ENCODE measurements at places on chromosomes 1 and 21.

- DNase-seq: no peak
These were observed 80.3 kb upstream of the ARTN start for GRCh38 chr1:43853161-43853921.

DNA sequence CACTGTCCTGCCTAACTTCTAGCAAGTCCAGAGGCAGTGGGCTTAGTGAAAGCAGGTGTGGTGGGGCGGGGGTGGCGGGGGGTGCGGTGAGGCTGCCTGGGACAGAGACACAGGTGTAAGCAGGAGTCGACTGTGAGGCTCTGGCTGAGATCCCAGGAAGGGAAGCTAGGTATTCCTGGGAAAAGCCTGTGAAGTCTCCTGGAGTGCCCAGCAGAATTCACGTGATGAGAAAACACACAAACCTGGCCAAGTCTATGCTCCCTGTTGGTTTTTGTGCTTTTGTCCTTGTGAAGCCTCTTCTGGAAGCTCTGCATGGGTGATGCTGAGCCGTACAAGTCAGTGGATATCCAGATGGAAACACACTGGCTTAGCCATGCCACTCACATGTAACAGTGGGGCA, 5.3 kb downstream of the GALNT2 start:
- no peak for DNase-seq

GRCh38 chr1:49323925-49324540, 547.3 kb upstream of the BEND5 start:
- DNase-seq: no peak

GRCh38 chr1:58739856-58740466, 40.1 kb upstream of the MYSM1 start:
- peak; percentile 34 for DNase-seq

GRCh38 chr1:205576011-205576410, 55.8 kb downstream of the ELK4 start:
- DNase-seq: no peak

DNA sequence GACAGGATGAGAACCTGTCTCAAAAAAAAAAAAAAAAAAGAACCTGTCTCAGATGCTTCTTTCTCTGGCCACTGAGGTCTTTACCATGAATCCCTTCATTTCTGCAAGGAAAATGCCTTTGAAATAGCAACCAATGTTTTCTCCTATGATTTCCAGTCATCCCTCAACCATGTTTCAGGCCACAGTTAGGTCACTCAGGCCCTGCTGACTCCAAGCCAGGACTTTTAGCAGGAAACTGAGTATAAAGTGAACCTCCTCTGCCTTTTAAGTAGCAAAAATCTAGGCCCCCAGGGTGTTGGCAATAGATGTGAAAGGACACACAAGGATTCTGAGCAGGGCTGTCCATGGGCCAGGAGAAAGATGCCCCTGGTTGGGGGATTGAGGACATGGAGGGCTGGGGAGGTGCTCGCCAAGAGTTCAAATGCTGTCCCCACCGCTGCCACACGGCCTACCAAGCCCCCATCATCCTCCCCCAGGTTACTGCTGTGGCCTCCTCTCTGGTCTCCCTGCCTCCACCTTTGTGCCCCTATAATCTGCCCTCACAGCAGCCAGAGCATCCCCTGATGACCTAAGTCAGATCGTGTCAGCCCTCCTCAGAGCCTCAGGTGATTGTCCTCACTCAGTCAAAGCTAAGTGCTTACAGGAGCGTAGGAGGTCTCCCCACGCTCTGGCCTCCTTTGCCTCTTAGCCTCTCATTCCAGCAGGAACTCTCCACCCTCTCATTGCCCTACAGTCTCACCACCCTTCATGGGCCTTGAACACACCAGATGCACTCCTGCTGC, 54.6 kb downstream of the MATN1 start:
- no peak for DNase-seq

DNA sequence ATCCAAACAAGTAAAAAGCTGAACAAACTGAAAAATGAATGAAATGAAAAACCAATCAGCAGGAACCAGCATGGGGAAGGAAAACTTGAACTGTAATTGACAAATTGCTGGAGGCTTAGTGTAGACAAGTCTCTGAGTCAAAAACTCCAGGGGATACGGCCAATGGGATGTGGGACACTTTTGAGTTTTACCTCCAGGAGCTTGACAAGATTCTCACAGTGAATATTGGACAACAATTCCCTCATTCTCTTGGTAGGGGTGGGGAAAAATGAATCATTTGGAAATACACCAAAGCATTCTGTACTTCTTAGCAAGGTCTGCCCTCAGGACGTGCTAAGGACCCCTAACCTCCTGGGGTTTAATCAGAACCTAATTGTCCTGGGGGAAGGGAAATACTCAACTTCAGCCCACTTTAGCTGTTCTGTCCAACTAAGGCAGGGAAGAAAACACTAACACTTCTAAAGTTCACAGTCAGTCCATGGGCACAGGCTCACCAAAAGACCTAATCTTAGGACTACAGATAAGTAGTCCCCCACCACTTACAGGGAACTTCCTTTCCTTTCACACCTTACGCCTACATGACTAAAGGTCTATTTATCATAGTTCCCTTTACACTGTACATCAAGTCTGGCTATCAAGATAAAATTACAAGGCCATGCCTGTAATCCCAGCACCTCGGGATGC, 60.7 kb upstream of the CDC42BPA start:
- no peak for DNase-seq

GRCh38 chr1:187051618-187052232, 223.0 kb downstream of the PLA2G4A start:
- DNase-seq: no peak

DNA sequence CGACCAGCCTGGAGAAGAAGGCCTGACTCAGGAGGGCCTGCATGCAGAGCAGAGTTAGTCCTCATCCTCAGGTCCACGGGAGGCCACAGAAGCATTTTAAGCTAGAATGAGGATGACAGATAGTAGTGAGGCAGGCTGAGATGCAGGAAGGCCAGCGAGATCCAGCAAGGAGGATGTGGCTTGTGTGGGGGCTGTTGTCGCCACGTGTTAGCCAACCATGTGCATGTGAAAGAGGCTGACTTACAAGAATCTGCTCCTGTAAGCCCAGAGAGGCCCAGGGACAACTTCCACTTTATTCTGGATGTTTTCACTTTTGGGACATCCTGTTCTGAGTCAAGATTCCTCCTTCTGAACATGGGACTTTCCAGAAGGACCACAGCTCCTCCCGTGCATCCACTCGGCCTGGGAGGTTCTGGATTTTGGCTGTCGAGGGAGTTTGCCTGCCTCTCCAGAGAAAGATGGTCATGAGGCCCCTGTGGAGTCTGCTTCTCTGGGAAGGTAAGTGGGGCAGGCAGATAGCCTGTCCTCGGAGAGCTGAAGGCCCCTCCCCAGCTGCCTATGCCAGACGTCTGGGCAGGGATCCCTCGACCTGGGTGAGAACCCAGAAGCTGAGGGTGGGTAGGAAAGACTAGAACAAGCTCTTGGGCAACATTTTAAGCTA, at the start of gene SLAMF8:
SLAMF8 (plus strand) TSS at position 433 of the 661 bp plus-strand sequence; CDS start at position 459, 26 bp downstream.
- no peak for DNase-seq

GRCh38 chr21:28283641-28284490, 708.8 kb downstream of the LTN1 start:
- no peak for DNase-seq

DNA sequence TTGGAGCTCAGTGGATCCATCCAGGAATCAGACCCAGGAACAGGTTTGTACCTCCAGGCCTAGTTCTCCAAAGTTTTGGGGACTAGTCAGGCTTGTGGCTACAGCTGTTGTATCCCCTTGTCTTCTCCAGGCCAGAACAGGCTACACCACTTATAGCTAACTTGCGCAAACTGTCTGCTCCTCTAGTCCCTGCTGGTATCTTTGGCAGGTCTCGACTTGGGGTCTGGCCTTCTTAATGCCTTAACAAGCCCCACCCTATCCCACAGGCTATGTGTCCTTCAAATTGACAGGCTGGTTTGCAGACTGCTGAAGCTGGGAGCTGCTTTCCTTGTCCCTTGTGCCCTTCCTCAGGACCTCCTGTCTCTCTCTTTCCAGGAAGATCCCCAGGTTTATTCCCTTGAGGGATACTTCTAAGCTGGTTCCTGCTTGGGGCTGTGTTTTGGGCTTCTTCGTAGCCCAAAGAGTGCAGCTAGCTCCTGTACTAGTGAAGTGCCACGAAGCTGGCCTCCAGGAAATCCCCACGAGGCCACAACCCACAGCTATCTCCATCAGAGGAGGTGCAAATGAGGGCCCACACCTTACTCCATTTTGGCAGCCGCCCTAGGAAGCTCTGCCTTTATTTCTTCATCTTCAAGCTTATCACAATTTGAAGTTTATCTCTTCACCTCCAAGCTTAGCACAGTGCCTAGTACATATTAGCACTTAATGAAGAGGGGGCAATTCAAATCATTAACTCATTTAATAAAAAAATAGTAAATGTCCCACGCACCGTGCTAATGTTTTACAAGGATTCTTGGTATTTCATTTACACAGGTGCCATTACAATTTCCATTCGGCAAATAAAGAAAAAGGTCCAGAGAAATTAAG, 683 bp upstream of the DMAP1 start:
- DNase-seq: peak; percentile 12

DNA sequence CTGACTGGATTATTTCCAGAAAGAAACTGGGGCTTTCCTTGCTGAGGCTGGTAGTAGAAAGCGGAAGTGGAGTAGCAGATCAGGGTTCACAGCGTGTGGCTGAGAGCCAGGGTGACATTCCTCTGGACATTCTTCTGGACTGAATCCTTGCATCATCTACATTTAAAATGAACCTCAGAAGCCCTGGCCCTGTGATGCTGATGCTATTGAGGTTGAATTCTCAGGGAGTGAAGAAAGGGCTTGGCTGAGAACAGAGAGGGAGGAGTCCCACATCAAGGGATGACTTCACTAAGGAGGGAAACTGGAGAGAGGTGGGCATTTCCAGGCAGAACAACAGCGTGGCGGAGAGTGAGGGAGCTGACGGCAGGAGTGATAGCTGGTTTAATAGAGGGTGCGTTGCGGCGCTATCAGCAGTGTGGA, 102.3 kb upstream of the LMO4 start:
- no peak for DNase-seq

DNA sequence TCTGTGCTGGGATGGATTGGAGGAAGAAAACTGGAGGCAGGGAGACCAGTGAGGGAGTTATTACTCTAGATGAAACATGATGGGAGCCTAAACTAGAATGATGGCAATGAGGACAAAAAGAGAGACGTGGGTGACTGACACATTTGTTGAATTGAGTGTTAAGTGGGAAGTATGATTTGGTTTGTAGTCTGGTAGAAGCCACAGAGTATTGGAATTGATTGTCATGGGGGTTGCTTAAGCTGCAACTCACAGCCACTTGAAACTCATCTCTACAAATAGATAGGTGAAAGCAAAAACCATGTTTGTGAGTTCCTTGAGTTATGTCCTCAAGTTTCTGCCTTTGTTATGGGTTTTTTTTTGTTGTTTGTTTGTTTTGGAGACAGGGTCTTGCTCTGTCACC, 28.4 kb downstream of the FABP3 start:
- no peak for DNase-seq

DNA sequence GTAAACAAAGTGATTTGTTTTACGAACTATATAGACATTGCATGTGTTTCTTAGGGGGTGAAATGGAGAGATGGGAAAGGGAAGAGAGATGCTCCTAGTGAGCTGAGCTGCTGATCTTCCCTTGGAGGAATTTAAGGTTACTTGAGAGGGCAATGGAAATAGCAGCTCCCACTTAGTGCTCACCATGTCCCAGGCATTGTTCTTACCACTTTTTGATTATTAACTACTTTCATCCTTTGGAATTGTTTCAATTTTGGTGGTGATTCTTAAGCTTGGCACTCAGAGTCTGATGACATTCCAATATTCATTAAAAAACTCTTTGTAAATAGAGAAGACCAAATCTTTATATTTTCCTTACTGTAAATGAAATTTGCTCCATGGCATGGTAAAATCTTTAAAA, 124.9 kb downstream of the ITSN1 start:
- DNase-seq: no peak

- DNase-seq: no peak
These were observed 390.1 kb downstream of the LTN1 start for GRCh38 chr21:28602546-28602945.

DNA sequence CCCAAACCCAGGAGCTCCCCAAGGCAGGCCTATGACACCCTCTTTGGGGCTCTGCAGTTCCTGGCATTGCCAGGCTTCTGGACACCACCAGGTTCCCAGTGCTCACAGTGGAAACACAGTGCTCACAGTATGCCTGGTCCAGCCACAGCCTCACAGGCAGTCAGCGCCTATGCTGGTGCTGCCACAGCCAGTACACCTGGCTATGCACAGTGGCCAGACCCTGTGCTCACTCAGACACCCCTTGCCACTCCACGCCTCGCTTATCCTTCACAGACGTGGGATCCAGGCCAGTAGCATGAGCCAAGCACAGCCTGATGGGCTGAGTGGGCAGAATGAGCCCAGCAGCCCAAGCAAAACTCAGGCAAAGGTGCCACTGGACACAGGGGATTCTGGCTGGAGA, 579.2 kb upstream of the ADGRL2 start:
- no peak for DNase-seq

GRCh38 chr1:151048645-151049032, 1.1 kb downstream of the C1orf56 start:
- no peak for DNase-seq

GRCh38 chr1:150152182-150152536, 2.4 kb downstream of the PLEKHO1 start:
- no peak for DNase-seq

GRCh38 chr1:2868571-2869195, 67.2 kb upstream of the TTC34 start:
- no peak for DNase-seq

DNA sequence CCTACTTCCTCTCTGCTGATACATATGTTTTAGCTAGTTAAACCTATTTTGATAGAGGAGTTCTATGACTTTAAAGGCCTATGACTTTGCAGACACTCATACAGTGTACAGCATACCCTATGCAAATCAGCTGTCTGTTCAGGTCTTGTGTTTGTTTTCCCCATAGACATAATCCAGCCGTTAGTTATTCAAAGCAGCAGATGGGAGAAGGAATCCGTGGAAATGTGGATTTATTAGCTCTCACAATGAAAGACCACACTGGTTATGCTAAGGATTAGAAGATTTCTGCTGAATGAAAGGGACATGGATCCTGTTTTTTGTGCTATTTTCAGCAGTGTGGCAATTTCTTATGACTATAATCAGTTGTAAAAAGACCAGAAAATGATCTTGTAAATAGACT, 59.8 kb downstream of the MAST2 start:
- no peak for DNase-seq

DNA sequence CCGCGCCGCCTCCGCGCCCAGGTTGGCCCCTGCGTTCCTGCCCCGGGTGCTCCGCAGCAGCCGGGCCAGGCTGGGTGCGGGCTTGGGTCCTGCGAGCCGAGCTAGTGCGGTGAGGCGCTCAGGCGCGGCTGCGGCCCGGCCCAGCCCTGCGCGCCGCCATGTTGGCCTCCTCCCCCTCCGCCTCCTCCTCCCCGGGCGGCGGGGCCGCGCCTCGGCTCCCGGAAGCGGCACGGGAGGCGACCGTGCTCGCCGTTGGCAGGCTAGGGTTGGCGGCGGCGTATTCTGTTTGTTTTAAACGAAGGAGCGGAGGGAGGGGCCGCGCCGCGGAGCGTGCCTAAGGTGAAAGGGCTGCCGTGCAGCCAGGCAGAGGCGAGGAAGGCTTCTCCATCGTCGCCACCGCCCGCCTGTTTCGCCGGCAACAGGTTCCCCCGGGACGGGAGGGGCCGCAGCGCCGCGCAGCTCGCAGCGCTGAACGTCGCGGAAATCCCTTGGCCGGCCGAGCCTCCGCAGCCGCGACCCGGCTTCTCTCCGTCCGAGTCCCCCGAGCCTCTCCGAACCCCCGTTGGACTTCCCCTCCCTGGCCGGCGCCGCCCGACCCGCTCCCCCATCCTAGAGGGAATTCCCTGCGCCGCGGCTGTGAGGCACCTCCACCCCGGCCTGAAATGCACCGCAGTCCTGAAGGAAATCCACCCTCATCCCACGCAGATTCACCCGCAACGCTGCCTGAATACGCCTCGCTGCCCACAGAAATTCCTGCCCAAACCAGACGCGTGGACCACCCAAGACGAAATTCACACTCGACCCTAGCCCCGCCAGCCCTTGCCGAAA, at the start of gene USP24:
USP24 (minus strand) TSS at position 171 of the 828 bp plus-strand sequence. CDS start 251 bp downstream, outside the sequence.
- DNase-seq: peak; percentile 85

Measured in T-helper 1 cell (primary cell).